T-helper 9 cell (primary cell): ENCODE measurements at places on chromosomes 7 and 10.

DNA sequence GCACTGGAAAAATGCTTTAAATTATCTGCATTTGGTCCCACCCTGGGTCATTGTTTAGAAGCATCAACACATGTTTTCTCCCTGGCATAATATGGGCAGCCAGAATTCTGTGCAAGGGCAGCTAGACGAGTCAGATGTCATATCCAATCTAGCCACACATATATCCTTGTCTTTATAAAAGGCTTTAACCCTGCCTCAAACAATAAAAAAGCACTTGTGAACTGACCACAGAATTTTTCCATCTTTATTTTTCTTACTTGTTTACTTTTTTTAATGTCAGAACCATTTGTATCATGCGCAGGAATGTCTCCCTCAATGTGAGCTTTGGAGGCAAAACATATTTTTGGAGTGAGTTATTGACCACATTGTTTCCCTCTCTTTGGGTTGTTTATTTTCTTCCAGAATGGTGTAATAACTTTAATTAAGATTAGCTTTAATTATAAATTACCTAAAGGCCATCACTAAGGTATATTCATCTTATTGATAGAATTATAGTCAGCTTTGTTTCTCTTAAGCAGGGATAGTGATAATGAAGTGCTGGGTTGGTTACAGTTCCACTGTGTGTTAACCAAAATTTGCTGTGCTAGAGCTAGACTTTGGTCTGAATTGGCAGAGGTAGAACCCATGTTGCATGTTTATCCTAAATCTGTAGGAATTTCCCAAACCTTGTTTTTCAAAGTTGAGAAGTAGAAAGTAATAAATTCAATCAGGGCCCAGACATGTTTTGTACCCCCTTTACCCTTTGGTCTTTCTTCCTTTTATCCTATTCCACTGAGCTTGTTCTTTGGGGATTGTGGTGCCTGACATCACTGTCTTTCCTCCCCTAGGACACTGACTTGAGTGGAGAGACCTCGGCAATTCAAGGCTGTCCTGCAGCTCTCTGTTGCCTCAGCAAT lies 1078.4 kb downstream of the KCNMA1 start:
- no peak for DNase-seq

GRCh38 chr10:85847085-85847484 lies 519.5 kb downstream of the GRID1 start:
- DNase-seq: no peak

- DNase-seq: no peak
Measured at GRCh38 chr7:11754123-11754522, 77.9 kb downstream of the THSD7A start.

- no peak for DNase-seq
Measured at GRCh38 chr10:2038036-2038435, 300.7 kb upstream of the ADARB2 start.

DNA sequence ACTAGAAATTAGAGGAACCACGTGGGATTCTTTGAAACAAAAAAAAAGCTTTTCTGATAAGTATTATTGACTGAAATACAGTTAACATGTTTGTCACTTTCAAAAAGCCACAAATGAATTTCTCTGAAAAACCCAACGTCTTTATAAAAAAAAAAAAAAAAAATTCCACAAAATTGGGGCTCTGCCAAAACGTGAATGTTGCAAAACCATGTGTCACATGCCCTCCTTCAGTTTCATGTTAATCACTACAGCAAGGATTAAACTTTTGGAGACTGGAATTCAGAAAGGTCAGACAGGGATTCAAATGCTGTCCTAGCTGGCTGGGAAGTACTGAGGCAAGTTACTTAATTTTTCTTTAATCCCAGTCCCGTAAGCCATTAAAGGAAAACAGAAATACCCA lies 278.0 kb upstream of the KLF14 start:
- DNase-seq: no peak

- peak; percentile 86 for DNase-seq
Measured at GRCh38 chr7:923108-924041, 31.1 kb downstream of the ADAP1 start.

DNA sequence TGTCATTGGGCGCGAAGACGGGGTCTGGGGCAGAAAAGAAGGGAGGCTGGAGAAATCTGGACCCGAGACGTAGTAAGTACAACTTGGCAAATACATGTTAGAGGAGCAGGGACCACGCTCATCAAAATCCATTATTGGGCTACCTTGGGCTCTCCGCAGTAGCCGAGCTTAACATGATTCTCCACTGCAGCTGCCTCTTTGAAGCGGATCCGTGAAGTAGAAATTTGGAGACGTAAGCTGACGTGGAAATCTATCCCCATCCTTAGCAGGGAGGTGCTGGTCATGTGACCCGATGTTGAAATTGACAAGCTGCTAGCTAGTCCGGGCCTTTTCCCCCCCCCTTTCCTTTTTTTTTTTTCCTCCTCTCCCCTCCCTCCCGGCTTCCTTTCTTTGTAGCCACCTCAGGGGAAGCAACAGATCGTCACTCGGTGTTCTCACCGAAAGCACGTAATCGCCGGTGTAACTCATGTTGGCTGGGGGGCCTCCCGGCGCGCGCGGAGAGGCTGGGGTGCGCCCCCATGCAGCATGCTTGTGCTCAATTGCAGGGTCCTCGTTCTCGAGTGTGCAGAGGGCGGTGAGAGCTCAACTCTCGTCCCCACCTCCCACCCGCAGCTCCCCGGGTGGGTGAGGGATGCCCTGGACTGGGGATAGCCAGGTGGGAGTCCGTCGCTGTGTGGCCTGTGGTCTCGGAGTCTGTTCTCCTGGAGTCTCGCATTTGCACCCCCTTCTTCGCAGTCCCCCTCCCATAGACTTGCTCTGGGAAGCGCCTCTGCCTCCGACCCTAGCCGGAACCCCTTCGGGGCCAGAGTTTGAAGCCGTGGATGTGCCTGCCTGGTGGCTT lies at the start of gene HOXA11:
HOXA11 (minus strand) TSS at position 220 of the 841 bp plus-strand sequence; CDS start at position 132, 88 bp downstream.
- no peak for DNase-seq

GRCh38 chr7:151796871-151797537 lies 79.9 kb downstream of the PRKAG2 start:
- DNase-seq: no peak

DNA sequence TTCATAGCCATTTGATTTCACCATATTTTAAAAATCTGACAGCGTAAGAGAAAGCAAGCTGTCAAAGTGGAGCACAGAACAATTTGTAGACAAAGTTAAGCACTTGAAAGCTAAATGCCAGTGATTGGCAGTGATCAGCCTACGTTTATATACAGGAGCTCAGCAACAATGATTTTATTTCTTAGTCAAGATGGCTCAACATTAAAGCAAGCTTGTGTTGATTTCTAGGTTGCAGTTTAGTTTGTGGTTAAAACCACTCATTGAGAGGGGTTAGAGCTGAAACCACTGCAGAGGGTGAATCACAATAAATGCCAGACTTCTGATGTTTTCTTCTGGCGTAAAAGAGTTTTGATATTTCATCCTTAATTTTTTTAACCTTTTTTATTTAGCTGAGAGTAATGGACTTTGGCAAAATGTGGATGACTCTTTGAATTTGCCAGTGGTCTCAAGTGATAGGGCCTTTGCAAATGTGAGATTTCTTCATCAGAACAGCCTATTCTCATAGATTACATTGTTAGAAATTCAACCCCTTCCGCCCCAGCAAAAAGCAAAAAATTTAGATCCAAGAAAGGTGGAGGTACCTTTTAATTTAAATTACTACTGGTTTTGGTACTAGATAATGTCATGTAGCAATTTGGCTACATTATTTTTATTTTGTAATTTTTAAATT lies 73.8 kb downstream of the SHOC2 start:
- no peak for DNase-seq

- no peak for DNase-seq
Measured at GRCh38 chr10:69073026-69073425, 14.9 kb upstream of the SRGN start.

- DNase-seq: no peak
Measured at GRCh38 chr7:27251136-27251651, 8.6 kb downstream of the EVX1 start.

GRCh38 chr7:120733143-120733542 lies 124.8 kb downstream of the TSPAN12 start:
- no peak for DNase-seq

- DNase-seq: no peak
Measured at GRCh38 chr7:115052706-115053105, 130.8 kb downstream of the MDFIC start.

DNA sequence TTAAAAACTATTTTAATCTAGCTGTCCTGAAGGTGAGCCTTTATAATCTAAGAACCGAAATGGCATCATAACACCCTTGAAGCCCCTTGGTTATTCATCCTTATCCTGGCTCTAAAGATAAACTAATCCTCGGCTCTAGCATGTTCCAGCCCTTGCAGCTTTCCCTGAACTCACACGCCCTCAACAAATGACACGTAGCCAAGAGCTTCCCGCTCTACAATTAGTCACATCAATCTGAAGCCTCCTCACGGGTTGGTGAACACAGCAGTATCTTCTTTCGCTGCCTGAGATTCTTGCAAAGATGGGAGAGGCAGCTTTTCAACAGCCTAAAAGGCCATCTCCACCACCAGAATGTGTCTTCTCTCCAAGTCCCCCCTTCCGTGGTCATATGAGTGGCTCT lies 4.1 kb downstream of the FRMD4A start:
- DNase-seq: no peak

DNA sequence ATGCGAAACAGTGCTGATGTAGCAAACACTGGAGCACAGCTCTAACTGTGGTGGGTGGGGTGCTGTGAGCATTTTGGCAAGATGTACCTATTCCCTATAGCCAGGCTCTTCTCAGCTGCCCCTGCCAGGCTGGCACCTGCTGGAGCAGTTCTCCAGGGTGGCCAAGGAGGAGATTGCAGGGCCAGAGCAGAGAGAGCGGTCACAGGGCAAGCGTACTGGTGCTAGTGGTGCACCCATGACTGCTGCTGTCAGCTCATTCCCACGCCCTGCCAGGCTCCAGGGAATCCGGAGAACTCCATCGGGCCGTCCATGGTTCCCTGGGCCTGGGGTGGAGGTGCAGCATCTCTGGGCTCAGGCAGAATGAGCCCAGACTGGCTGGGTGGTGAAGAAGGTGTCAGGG lies 2.1 kb downstream of the COL13A1 start:
- DNase-seq: no peak

GRCh38 chr7:134004829-134005505 lies 122.2 kb upstream of the LRGUK start:
- DNase-seq: no peak

GRCh38 chr10:79384773-79385391 lies 37.6 kb downstream of the PPIF start:
- DNase-seq: no peak
